ENCODE measurements at places on chromosomes 6 and 20.

- DNase-seq: no peak
These were observed 624.1 kb downstream of the CD109 start for GRCh38 chr6:74320074-74320473.

DNA sequence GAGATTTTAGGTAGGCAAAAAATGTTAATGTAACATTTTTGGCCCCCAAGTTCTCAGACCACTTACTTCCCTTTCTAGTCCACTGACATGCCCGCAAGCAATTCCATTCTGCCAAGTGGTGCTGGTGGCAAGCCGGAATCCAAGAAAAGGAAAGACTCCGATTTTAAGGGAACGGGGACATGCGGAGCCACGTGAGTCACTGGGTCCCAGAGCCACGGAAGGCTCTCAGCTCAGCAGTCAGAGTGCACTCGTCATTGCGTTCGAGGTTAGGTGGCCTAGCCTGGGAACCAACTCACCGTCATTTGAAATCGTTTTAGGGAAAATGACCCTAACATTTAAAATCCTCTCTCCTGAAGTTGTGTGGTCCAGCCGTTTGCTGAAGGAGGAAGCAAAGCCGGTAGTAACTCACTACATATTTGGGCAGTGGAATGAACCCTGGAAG, 711 bp upstream of the SIRT5 start:
- no peak for DNase-seq

GRCh38 chr6:111462770-111463391, 20.1 kb downstream of the REV3L start:
- no peak for DNase-seq

DNA sequence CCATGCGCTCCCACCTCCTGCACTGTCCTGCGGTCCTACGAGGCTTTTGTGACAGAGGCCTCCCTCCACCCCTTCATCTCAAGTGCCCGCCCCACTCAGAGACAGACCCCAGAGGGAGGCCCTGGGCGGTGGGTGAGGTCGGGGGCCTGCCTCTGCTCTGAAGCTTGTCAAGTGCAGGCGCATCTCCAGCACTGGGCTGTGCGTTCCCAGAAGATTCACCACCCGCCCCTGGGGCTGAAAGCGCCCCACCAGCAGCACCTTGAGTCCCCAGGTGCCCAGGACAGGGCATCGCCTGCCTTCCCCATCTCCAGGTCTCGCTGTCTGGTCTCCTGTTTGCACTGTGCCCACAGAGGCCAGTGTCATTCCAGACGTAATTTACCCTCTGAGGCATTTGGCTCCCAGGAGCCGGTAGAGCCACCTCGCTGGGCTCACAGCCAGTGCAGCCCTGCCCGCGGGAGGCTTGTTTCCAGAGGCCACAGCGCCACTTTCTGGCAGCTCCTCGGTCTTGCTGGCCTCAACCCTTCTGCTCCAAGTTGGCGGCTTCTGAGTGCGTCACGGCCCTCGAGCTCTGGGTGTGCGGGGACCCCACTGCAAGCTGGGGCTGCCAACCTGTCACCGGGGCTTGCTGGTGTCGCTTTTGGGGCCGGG, 191.1 kb downstream of the TAF4 start:
- no peak for DNase-seq

GRCh38 chr20:25697132-25697446, 436 bp upstream of the ZNF337 start:
- DNase-seq: no peak

GRCh38 chr6:44681761-44682160, 294.3 kb downstream of the CDC5L start:
- DNase-seq: peak; percentile 26

- no peak for DNase-seq
These were observed 87.8 kb upstream of the HS3ST5 start for GRCh38 chr6:114430534-114431124.

- no peak for DNase-seq
These were observed 68.9 kb downstream of the EDN1 start for GRCh38 chr6:12359036-12359435.

GRCh38 chr6:13586603-13587542, 12.5 kb downstream of the SIRT5 start:
- DNase-seq: no peak

- DNase-seq: no peak
These were observed 9.4 kb upstream of the AVP start for GRCh38 chr20:3093861-3094361.

- peak; percentile 62 for DNase-seq
These were observed at the start of gene GMEB2 for GRCh38 chr20:63626424-63627128. Gene GMEB2 (minus strand): TSS chr20:63627101. CDS start chr20:63619397, 7,704 bp downstream.

DNA sequence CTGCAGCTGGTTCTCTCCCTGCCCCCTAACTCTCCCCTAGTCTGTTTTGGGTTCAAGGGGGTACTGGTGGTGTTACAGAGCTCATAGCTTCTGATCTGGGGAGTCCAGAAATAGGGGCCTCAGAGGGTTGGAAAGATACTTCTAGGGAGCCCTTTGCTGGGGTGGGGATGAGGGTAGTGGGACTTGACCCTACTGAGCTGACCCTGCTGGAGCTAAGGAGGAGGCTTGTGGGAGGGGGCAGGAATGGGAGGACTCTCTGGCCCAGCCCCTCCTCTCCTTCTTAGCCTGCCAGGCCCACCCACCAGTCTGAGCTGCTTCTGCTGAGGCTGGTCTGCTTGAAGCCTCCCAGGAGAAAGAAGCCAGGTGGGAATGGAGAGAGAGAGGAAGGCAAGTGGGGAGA, at the start of gene EGFL8:
TSS of gene EGFL8 (plus strand) at position 301 of the 400 bp plus-strand sequence. CDS start 1,571 bp downstream, outside the sequence.
- DNase-seq: no peak

GRCh38 chr6:149907317-149907716, 9.4 kb upstream of the RAET1E start:
- no peak for DNase-seq

DNA sequence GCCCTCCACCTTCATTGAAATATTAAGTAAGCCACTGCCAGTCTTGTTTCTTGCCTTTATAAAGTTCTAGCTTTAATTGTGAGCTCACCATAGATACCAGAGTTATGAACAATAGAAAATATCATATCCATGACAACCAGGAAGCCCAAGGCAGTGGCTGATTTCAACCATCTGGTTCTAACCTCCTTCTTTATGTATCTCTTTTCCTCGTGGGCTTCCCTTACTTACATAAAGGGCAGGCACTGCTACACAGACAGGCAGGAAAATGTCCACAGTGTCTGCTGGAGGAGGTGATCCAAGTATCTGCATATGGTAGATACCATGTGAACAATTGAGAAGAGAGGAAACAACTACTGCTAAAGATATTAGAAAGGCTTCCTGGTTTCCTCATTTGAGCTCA, 65.2 kb upstream of the PRND start:
- no peak for DNase-seq

- DNase-seq: no peak
These were observed 51.1 kb downstream of the WASF1 start for GRCh38 chr6:110128418-110128817.

DNA sequence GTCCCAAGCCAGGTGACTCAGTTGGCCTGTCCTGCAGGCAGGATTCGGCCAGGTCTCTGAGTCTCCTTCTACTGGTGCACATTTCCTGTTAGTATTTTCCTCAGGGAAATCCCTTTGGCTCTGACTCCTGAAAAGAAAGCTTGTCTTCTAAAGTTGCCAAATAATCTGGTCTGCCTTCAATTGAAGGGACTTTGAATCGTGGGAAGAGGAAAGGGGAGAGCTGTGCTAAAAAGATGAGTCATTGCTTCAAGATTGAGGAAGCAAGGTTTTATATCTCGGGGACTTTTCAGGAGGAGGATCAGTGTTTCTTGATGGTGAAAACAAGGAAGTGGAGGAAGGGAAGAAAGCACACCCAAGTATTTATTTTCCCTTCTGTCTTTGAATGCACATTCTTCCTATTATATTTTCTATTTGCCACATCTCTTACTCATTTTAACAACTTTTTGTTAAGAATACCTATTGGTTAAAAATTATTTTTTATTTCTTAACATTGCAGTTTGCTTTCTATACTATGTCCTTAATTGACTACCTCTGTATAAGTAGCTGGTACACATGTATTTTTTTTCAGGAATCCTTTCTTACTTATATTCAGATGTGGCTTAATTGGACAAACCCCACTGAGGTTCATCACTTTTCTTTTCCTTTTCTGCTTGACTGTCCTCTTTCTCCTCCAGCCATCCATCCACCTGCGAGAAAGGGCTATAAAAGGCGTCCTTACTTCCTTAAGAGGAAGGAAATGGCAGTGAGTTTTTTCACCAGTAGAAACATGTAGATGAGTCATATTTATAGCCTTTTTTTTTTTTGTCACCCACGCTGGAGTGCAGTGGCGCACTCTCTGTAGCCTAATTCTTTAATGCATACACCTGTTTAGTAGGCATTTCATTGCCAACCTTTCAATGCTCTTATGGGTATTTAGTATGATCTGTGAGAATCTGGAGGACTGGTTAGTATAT, 15.0 kb upstream of the IFNGR1 start:
- DNase-seq: no peak

GRCh38 chr6:18392346-18392877, 5.3 kb downstream of the RNF144B start:
- no peak for DNase-seq

GRCh38 chr6:155604991-155605390, 149.4 kb upstream of the NOX3 start:
- no peak for DNase-seq

GRCh38 chr20:3797592-3798372, 1.7 kb downstream of the CDC25B start:
- no peak for DNase-seq

- no peak for DNase-seq
These were observed 26.2 kb upstream of the HDAC2 start for GRCh38 chr6:113997116-113997515.

GRCh38 chr20:47988676-47989075, 203.4 kb upstream of the SULF2 start:
- DNase-seq: no peak

GRCh38 chr20:37295595-37295994, 6.1 kb downstream of the MANBAL start:
- no peak for DNase-seq

GRCh38 chr6:22067122-22067521, 229.7 kb downstream of the PRL start:
- DNase-seq: no peak

- peak; percentile 28 for DNase-seq
These were observed 18.8 kb upstream of the BTN3A3 start for GRCh38 chr6:26421259-26422144.

DNA sequence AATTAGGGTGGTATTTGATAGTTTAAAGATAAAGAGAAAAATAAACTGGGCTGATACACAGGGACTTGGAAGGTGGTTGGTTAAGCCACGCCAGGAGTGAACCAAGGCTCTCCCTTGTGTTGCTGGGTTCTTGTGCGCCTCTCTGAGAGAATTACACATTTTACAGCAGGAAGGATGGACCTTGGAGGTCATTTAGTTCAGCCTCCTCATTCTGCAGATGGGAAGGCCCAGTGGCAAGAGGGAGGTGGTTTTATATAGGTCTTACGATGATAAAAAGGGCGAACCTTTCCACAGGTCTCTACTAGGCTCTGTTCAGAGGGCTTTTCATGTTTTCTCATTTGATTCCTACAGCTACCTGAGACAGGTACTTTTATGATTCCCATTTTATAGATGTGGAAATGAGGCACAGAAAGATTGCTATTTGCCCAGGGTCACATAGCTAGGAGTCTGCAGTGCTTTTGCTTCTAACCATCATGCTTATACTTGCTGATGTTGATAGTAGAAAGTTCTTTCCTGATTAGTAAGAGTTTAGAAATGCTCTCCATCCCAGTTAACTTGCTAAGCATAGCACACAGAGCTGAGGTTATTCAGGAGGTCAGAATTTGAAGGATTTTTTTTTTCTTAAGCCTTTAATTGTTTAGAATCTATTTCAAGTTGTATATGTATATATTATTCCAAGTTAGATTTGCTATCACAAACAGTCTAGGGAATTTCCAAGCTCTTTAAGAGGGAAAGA, 12.8 kb downstream of the HIVEP1 start:
- no peak for DNase-seq

DNA sequence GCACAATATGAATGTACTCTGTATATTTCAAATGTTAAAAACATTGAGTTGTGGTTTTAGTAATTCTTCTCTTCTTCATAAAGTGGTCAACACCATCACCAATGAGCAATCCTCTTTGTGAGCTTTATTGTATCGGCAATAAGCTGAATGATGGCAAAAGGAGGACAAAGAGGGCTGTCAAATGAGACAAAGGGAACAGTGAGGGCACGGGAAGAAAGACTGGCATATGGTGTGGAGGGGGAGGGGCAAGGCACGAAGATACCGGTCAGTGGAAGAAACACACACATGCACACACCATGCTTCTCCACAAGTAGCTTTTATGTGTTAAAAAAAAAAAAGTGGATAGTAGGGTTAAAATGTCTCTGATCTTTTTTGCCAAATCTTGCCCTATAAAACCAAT, 506.8 kb upstream of the CITED2 start:
- no peak for DNase-seq

- peak; percentile 63 for DNase-seq
These were observed 22.5 kb downstream of the MOCS3 start for GRCh38 chr20:50980851-50981713.

DNA sequence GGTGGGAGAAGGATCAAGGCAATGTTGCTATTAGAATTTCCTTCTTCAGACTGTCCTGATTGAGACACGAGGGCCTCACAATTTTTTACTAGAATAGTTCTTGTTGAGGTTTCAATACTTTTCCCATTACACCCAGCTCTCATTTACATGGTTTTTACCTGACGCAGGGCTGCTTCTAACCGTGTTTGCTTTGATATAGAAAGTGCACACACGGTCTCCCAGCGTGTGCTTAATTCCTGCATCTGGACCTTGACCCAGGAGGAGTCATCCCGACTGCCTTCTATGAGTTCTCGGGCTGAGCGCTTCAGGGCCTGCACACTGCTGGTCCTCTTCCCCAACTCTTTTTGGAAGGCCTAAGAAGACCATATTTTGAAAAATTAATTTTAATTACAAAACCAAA, 160.2 kb downstream of the DST start:
- no peak for DNase-seq

- DNase-seq: no peak
These were observed 7.3 kb downstream of the TMEM181 start for GRCh38 chr6:158567152-158567551.

DNA sequence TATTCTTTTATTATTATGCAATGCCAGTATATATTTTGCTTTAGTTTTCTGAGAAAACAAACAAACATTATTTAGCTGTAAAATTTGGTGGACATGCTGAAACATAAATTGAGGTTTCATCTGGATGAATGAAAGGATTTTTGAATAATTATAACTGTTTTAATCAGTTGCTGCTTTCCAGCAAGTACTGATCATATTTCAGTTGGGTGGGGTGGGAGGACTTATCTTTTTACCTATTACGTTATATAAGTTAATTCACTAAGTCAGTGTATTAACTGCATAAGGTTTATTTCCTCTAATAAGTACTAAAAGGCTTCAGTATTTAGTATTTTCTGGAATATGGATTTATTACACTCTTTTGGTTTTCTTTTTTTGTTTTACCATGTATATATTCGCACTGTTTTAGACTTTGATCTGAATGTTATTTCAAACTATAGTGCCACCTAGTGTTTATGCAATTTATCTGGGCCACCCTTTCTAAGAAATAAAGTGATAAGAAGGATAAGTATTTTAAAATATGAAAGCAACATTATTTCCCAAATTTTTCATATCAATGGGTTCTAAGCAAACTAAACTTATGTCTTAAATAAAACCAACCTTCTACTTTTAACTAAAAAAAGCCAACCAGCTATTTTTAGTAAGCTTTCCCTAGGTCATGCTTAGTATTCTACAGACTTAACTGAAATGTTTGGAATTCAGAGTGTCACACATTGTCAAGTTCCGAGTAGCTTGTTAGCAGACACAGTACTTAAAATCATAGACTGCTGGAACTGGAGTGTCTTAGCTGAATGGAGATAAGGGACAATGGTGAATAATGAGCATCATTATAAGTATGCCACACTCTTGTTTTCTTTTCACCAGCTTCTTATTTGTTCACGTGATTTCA, 105.4 kb upstream of the MCHR2 start:
- no peak for DNase-seq

- no peak for DNase-seq
These were observed 44.9 kb downstream of the TPD52L1 start for GRCh38 chr6:125198398-125198937.

Measured in stimulated activated effector memory CD8-positive, alpha-beta T cell treated with anti-CD3 and anti-CD28 coated beads, Interleukin-12 subunit alpha, Interleukin-12 subunit beta, amount 100 ng/mL, for 72 hours (primary cell).